Hypothalamus (tissue), 51 donors: ENCODE measurements at places on chromosomes 5 and 9.

- DNase-seq, result no peak
Observed at GRCh38 chr9:83965350-83966208, 14.4 kb downstream of the HNRNPK start.

GRCh38 chr9:1434052-1434767 lies 384.1 kb downstream of the DMRT2 start:
- DNase-seq, result no peak

DNA sequence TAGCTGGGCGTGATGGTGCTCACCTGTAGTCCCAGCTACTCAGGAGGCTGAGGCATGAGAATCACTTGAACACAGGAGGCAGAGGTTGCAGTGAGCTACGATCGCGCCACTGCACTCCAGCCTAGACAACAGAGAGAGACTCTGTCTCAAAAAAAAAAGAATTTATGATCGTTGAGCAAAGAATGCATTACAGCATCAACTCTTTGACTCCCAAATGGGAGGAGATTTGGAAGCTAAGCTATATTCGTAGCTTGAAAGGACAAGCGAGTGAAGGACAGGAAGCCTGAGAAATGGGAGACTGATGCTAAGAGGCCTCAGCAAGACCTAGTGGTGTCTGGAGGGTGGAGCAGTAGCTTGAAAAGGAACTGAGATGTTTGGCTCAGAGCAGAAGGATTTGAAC lies 10.3 kb upstream of the CCIN start:
- no peak for DNase-seq

DNA sequence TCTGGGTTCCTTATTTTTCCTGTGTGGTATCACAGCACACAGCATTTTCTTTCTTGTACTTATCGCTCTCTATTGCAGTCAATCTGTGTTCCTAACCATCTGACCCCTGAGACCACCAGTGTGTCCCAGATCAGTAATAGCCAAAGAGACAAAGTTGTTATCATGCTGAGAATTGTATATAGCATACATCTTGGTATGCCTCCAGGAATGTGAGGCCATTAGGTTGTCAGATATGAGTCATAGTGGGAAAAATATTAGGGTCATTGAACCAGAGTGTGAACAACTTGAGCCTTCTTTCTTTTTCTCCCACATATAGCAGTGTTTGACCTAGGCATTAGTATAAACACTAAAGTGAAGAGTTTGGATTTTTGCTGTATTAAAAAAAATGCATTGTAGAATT lies 106.3 kb downstream of the NDUFAF2 start:
- DNase-seq, result no peak

DNA sequence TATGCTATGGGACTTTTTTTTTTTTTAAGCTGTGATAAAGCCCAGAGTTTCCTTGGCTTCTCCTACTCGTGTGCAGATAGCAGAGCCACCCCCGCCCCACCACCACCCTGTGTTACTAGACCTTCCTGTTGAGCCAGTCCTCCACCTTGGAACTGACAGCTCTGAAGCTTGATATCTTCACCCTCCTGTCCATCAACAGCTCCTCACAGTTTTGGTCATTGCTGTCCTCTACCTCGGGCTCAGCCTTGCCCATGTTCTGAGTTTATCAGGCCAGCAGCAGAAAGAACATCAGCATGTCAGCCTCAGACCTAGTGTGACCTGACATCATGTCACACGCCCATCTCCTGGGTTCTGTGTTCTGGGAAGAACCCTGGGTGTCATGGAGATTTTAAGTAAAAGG lies 167.1 kb upstream of the RAI14 start:
- DNase-seq, result no peak

DNA sequence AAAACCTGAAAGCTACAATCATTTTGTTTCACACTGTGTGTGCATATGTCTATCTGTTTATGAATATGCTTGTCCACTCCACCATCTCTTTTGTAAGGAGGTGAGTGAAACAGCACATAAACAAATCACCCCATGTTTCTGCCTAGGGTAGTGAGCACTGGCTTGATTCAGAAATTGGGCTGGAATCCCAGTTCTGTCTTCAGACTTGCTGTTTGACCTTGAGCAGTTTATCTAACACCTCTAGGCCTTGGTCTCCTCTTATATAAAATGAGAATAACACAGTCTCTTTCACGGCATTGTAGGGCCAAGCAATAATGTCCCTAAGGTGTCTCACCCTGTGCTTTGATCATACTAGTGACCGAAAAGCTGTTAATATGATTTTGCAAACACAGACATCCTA lies 61.2 kb downstream of the ZNF366 start:
- DNase-seq, result no peak

- no peak for DNase-seq
Observed at GRCh38 chr9:12880406-12881015, 105.7 kb downstream of the LURAP1L start.

DNA sequence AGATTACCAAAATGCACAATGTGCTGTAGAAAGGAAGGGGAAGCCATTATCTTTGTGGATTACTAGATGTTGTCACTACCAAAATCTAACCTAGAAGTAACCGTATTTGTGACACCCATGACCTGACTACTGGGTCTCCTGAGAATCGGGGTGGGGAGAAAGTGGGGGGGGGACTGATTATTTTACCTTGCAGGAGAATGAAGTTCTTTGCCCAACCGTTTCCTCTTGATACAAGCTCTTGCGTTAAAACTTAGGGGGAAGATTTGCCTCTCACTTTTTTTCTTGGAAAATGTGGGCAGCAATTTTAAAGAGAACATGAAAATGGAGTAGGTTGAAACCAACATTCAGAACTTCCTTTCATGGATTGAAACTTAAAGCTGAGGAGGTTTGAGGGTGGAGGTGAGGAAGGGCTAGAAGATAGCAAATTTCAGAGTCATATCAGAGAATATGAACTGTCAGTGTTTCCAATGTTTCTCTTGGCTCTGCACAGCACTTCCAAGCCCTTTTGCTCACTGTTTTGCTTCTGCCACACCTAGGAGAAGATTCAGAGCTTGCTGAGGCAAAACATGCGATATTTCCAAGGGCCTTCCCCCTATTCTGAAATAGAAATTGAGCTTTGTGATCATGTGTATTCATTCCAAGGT lies 280.8 kb downstream of the AOPEP start:
- no peak for DNase-seq

- DNase-seq, result no peak
Observed at GRCh38 chr5:14431534-14431933, 150.1 kb upstream of the OTULINL start.

DNA sequence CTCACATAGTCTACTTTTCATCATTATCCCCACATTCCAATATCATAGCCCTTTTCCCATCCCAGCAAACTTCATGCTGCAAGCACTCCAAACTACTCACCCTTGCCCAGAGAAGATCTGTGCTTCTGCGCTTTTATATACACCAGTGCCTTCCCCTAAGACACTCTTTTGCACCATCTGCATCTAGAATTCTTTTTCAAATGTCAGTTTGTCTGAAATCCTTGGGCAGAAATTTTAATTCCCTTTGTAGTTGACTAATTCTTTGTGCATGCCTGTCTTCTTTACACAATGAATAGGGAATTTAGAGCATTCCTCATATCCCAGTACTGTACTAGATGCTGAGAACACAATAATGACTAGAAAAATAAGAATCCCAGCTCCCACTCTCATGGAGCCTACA lies 298.9 kb downstream of the KCNN2 start:
- no peak for DNase-seq

GRCh38 chr5:113447498-113448050 lies 12.8 kb upstream of the TSSK1B start:
- DNase-seq, result no peak
